HCT116 (cell line): ENCODE measurements at places on chromosomes 1 and 21. TPM values are rescaled to one million over a fixed set of nuclear protein-coding genes. Genes with fewer than 3 reads are reported as not detected.

C1orf87 gene
- not detected for total RNA-seq

- DNase-seq, result no peak
- no peaks in the 10 kb centered on the region for H3K36me3 ChIP-seq
- H3K27ac ChIP-seq, result no peak overlapping the region
- no peaks in the 10 kb centered on the region for H3K27me3 ChIP-seq
- no peak overlapping the region for H3K4me3 ChIP-seq
Measured at GRCh38 chr1:93818570-93818959, 60.4 kb downstream of the DNTTIP2 start.

GRCh38 chr1:10106756-10107475 lies 74.2 kb downstream of the UBE4B start:
- DNase-seq, result no peak
- no peaks in the 10 kb centered on the region for H3K27me3 ChIP-seq
- H3K4me1 ChIP-seq, result peaks cover 31% of the 10 kb centered on the region

FAM167B gene
- total RNA-seq, result 0.42 TPM

GRCh38 chr1:205496661-205497060 lies 7.8 kb upstream of the CDK18 start:
- H3K36me3 ChIP-seq, result no peaks in the 10 kb centered on the region
- no peak overlapping the region for H3K4me3 ChIP-seq
- peaks cover 22% of the 10 kb centered on the region for H3K4me1 ChIP-seq
- no peaks in the 10 kb centered on the region for H3K27me3 ChIP-seq
- no peak for DNase-seq

UQCRHL gene
- 2.5 TPM for total RNA-seq

DNA sequence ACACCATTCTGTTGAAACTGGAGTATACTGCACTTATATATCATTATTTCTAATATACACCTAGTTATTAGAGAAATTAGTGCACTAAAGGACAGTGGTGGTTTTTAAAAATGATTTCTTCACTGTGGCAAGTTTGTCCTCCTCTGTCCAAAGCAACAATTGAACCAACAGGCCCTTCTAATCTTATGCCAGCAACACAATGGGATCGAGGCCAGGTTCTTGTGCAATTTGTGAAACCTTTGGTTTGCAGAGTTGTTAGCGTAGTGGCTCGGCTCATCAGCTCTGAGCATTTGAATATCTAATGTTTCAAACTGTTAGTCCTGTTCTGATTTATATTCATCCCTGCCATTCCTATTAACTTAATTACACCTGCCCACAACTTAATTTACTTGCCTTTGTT lies 9.9 kb upstream of the LRRC39 start:
- no peaks in the 10 kb centered on the region for H3K4me1 ChIP-seq
- DNase-seq, result no peak
- no peak overlapping the region for H3K4me3 ChIP-seq
- no peaks in the 10 kb centered on the region for H3K36me3 ChIP-seq

GRCh38 chr1:82317671-82318070 lies 516.9 kb downstream of the ADGRL2 start:
- H3K4me1 ChIP-seq, result no peaks in the 10 kb centered on the region
- DNase-seq, result no peak
- H3K36me3 ChIP-seq, result no peaks in the 10 kb centered on the region
- H3K27me3 ChIP-seq, result no peaks in the 10 kb centered on the region

- DNase-seq, result no peak
- H3K36me3 ChIP-seq, result no peaks in the 10 kb centered on the region
- no peak overlapping the region for H3K27ac ChIP-seq
- H3K4me3 ChIP-seq, result no peak overlapping the region
Measured at GRCh38 chr21:34262469-34262845, 101.3 kb upstream of the KCNE2 start.

DNA sequence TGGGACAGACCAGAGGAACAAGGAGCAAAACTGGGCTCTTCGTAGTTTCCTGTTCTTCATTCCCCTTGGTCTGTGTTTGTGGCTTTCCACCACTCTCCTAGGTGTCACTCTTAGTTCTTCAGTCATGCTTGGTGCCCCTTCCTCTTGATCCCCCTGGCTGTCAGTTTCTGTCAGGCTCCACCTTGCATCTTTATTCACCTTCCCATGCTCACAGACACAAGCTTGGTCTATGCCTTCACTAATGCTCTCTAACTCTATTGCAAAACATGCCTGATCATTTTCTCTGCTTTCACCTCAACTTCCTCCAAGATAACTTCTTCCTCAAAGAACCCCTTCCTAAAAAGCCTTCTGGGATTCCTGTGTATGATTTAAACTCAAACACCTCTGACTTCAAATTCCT lies 122.9 kb downstream of the GLUL start:
- no peaks in the 10 kb centered on the region for H3K27me3 ChIP-seq
- no peaks in the 10 kb centered on the region for H3K4me1 ChIP-seq
- no peak overlapping the region for H3K27ac ChIP-seq
- no peak overlapping the region for H3K4me3 ChIP-seq

ST6GALNAC3 gene
- total RNA-seq, result 2.2 TPM

GRCh38 chr21:44871576-44872269 lies 1.8 kb downstream of the PTTG1IP start:
- peak overlapping the region; percentile 69 for H3K27ac ChIP-seq
- H3K4me1 ChIP-seq, result peaks cover 47% of the 10 kb centered on the region
- no peak for DNase-seq
- H3K4me3 ChIP-seq, result peak overlapping the region; percentile 84
- H3K36me3 ChIP-seq, result no peaks in the 10 kb centered on the region; the same call in 1 of the 2 replicates
- no peaks in the 10 kb centered on the region for H3K27me3 ChIP-seq

GRCh38 chr1:8073112-8073855 lies 47.2 kb upstream of the ERRFI1 start:
- no peaks in the 10 kb centered on the region for H3K36me3 ChIP-seq
- no peak for DNase-seq
- no peaks in the 10 kb centered on the region for H3K27me3 ChIP-seq
- H3K27ac ChIP-seq, result peak overlapping the region; percentile 92

DNA sequence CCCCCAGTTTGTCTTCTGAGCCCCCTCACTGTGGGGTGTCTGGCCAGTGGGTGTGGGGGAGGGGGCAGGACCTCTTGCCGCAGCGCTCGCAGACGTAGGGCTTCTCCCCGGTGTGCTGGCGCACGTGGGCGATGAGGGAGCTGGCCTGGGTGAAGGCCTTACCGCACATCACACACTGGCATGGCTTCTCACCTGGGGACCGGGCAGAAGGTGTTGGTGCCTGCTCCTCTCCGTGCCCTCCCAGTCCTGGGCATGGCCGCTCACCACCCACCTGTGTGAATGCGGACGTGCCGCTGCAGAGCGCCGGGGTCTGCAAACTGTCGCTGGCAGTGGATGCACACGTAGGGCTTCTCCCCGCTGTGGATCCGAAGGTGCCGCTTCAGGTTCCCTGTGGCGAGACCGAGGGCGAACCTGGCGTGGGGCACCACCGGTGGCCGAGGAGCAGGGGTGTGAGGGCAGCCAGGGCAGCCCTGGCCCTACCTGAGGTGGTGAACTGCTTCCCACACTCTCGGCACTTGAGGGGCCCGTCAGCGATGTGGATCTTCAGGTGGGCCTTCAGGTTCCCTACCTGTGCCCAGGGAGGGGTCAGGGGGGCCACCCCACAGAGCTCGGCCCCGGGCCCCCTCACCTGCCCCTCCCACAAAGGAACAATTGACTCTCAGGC lies 32.4 kb downstream of the ZBTB17 start:
- H3K27me3 ChIP-seq, result no peaks in the 10 kb centered on the region
- no peak for DNase-seq
- no peaks in the 10 kb centered on the region for H3K4me1 ChIP-seq
- H3K27ac ChIP-seq, result no peak overlapping the region
- peaks cover 37% of the 10 kb centered on the region for H3K36me3 ChIP-seq

DNA sequence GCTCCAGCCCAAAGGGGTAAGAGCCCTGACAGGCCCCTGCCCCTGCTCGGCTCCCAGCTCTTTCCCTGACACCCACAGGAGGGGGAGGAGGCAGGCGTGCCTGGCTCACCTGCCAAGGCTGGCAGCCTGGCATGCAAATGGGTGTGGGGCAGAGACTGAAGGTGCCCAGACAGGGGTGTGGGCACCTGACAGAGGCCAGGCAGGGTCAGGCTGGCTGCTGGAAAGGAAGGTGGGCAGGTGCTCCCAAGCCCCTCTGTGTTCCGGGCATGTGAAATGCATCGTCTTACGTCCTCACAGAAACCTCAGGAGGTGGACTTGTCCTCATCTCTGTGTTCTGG lies 19.4 kb upstream of the CASZ1 start:
- no peak overlapping the region for H3K27ac ChIP-seq
- H3K4me1 ChIP-seq, result no peaks in the 10 kb centered on the region
- H3K36me3 ChIP-seq, result no peaks in the 10 kb centered on the region
- no peak overlapping the region for H3K4me3 ChIP-seq
- DNase-seq, result no peak
- no peaks in the 10 kb centered on the region for H3K27me3 ChIP-seq

GRCh38 chr21:42075686-42076471 lies 4.8 kb downstream of the UMODL1 start:
- peaks cover 6% of the 10 kb centered on the region; the same call in 1 of the 2 replicates for H3K27me3 ChIP-seq
- no peaks in the 10 kb centered on the region for H3K36me3 ChIP-seq
- H3K4me3 ChIP-seq, result no peak overlapping the region
- no peak for DNase-seq
- H3K27ac ChIP-seq, result no peak overlapping the region

- H3K4me3 ChIP-seq, result no peak overlapping the region
- no peaks in the 10 kb centered on the region for H3K27me3 ChIP-seq
- H3K36me3 ChIP-seq, result no peaks in the 10 kb centered on the region
- H3K4me1 ChIP-seq, result peaks cover 25% of the 10 kb centered on the region
Measured at GRCh38 chr21:41709965-41710822, 56.7 kb downstream of the RIPK4 start.

DNA sequence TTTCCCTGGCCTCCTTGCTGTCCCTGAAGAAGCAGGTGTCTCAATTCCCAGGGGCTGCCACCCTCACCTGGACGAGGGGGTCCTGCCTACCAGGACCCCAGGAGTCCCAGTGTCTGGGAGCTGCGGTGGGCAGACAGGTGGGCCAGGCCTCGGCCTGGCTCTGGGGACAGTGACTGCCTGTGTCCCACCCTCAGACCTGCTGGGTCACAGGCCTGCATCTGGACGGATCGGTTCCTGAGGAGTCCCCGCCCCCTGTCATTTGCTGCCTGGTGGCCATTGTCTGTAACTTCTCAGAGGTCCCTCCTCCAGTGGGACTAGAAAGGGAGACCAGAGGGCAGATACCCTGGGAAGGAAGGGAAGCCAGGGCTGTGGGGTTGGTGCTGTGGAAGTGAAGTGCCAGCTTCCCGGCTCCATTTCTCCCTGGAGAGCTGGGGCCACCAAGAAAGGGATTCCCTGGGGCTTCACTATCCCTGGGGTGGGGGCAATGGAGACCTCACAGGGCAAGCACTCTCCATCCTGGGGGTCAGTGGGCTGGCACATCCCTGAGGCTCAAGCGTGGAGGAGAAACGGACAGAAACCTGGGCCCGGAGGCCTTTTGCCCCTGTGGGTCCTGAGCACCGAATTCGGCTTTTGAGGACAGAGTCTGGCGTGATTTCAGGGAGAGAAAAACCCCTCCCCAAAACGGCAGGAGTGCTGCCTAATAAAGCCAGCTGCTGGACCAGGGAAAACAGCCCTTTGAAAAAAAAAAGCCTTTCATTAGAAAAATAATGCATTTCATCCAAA lies 157.3 kb downstream of the PEX14 start:
- no peaks in the 10 kb centered on the region for H3K36me3 ChIP-seq
- no peak overlapping the region for H3K4me3 ChIP-seq
- no peaks in the 10 kb centered on the region for H3K4me1 ChIP-seq

DNA sequence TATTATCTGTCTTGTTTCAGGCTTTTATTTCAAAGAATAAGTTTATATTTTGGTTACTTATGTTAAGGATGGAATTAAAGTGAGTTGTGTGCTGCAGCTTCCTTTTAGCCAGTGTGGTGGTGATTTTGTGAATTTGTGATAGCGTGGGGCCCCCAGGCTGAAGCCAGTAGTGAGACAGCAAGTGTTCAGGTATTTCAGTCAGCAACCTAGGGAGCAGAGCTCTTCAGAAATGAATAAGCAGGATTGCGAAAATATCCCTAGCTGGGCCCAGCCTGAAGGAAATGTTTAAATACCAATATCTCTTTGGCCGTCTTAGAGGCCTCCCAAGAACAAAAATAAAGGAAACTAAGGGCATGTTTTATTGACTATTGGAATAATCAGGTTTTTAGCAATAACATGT lies 150.8 kb upstream of the C1orf105 start:
- H3K4me3 ChIP-seq, result no peak overlapping the region
- H3K4me1 ChIP-seq, result no peaks in the 10 kb centered on the region
- no peak for DNase-seq

GRCh38 chr1:57422271-57423134 lies 1.4 kb downstream of the DAB1 start:
- H3K4me1 ChIP-seq, result no peaks in the 10 kb centered on the region
- H3K27ac ChIP-seq, result no peak overlapping the region
- DNase-seq, result no peak
- H3K4me3 ChIP-seq, result no peak overlapping the region
- no peaks in the 10 kb centered on the region for H3K27me3 ChIP-seq

- DNase-seq, result no peak
- no peak overlapping the region for H3K4me3 ChIP-seq
- no peaks in the 10 kb centered on the region for H3K4me1 ChIP-seq
- no peak overlapping the region for H3K27ac ChIP-seq
- H3K27me3 ChIP-seq, result no peaks in the 10 kb centered on the region
Measured at GRCh38 chr1:154391086-154391770, 13.9 kb upstream of the IL6R start.

KLHDC7A gene
- total RNA-seq, result 0.30 TPM

DNA sequence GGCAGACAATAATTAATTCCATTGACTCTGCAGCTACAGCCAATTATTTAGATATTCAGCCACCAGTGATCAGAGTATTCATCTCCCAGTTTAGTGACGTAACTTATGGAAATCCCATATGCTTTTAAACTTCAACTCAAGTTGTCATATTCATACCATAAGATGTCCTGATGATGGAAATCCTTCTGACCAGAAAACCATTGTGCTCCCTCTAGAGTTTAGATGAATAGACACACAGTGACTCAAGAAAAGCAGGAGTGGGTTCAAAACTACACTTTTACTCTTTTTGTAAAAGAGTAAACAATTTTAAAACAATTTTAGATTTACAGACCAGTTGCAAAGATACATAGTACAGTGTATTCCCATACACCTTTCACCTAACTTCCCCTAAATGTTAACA lies 463.7 kb downstream of the KCNT2 start:
- no peaks in the 10 kb centered on the region for H3K27me3 ChIP-seq
- H3K4me1 ChIP-seq, result no peaks in the 10 kb centered on the region
- no peak overlapping the region for H3K27ac ChIP-seq
- no peak for DNase-seq
- no peak overlapping the region for H3K4me3 ChIP-seq

DNA sequence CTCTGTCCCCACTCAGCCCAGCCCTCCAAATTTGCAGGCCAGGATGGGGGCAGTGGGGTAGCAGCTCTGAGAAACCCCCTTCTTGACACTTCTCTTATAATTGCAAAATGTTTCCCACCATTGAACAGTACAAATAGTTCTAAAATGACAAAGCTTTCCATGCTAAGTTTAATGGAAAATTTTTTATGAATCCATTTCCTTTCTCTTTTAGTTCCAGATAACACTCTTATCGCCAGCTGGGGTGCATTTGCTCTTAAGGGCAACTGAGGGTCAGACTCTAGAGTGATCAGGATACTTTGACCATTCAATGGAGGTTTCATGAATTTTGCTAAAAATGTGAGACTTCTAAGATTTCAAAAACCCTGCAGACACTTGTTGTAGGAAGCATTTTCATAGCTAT lies 29.9 kb downstream of the PIK3C2B start:
- no peak overlapping the region for H3K4me3 ChIP-seq
- 0 out of 2 replicates have a peak, but pooled peaks cover 2% of the 10 kb centered on the region for H3K36me3 ChIP-seq
- DNase-seq, result no peak
- no peaks in the 10 kb centered on the region for H3K4me1 ChIP-seq
- no peaks in the 10 kb centered on the region for H3K27me3 ChIP-seq
- no peak overlapping the region for H3K27ac ChIP-seq
